CD4-positive, alpha-beta T cell treated with Interleukin-15 for 1 hour (primary cell): ENCODE measurements at places on chromosomes 13 and 19.

GRCh38 chr13:25604106-25604505, 232.3 kb downstream of the ATP8A2 start:
- DNase-seq, result no peak

DNA sequence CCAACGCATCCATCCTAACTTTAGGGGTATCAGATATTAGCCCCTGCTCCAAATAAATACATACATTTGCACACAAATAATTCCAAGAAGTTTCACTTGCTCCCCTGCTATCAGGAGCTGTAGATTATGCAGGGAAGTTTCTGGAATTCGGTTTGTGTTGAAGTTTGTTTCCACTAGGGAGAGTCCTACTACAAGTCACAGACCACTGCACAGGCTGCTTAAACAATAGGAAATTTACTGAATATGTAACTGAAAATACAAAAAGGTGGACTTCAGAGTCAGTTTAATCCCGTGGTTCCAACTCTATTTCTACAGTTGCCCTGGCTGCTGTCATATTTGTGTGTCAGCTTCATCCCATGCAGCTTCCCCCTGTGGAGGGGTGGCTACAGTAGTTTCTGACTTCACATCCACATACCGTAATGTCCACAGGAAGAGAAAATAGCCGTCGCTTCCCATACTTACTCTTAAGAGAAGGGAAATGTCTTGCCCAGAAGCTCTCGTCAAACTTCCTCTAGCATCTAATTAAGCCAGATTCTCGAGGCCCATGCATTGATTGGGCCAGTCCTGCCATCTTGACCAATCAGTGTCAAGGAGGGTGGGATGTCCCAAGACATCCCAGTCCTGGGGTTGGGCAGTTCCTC, 286.6 kb downstream of the COG6 start:
- no peak for DNase-seq

DNA sequence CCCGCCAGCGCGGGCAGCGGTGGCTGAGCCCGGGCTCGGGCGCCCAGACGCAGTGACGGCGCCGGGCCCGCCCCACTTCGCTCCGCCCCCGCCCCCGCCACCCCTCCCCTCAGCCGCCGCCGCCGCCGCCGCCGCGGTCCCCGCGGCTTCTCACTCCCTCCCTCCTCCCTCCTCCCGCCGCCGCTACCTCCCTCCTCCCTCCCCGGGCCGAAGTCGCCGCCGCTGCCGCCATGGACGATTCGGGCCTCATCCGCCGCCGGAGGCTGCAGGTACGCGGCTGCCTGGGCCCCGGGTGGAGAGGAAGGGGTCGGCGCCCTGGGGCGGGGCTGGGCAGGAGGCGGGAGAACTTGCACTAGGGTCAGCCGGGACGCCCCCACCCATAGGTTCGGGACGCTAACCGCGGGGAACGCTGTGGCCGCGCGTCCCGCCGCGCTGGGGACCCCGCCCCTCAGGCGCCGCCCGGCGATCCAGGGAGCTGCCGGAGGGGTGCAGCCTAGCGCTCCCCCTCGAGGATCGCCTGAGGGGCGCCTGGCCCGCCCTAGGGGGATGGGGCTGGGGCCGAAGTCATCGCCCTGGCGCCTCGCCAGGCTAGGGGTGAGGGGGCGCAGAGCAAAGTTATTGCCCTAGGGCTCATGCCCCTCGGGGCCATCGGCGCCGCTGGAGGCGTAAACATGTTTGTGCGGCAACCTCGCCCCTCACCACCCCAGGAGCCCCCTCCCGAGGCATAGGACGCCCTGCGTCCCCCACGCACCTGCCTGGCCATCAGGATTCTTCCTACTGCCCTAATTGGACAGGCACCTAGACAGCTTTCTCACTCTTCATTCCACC, 427 bp downstream of the RTBDN start:
- DNase-seq, result peak; percentile 44

DNA sequence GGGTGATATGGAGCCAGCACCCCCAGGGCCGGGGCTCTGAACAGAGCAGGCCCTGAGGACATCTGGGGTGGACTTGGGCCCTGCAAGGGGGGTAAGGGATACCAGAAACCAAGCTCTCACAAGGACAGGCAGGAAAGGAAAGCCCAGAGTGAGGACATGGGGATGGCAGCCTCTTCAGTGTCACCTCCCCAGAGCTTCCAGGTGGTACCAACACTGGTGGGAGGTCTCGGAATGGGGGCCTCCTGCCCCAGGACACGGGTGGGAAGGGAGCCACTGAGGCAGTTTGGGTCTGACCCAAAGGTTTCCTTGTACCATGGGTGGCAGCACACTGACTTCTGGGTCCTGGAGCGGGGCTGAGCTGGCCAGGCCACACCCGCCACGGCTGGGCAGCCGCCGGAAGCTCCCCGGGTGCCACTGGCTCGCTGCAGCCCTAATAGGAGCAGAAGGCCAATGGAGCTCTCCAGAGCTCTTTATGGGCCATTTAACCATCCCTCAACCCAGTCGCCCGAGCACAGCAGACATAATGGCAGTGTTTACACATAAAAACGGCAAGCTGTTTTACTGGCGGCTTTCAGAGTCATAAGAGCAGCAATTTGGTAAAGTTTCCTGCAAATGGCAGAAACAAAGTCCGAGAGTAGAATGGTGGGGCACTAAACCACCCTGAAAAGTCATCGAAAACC, 59.3 kb downstream of the PEPD start:
- DNase-seq, result no peak

- no peak for DNase-seq
Observed at GRCh38 chr13:105920370-105920769, 615.1 kb downstream of the EFNB2 start.
